Right forelimb (tissue), 1 donor: ENCODE measurements at places on chromosomes 1 and 21.

DNA sequence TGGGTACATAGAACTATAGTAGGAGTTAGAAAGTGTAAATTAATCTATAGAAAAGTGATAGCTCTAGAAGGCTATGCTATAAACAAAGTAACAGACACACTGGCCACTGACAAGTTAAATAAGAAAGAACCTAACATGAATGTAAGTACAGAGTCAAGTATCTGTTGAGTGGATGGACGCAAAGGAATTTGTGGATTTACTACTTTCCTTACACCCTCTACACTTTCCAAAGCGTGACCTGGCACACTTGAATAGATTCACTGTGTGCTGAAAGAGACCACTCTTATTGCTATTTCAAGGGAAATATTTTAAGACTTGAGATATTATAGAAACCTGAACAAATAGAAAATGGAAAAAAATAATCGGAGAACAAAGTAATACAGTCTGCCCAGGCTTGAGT lies 142.8 kb upstream of the SAMSN1 start:
- no peak for DNase-seq

- no peak for DNase-seq
Observed at GRCh38 chr1:32666901-32667566, 16.0 kb downstream of the RBBP4 start.

GRCh38 chr21:44957901-44958451 lies 18.1 kb downstream of the SLX9 start:
- peak; percentile 59 for DNase-seq

DNA sequence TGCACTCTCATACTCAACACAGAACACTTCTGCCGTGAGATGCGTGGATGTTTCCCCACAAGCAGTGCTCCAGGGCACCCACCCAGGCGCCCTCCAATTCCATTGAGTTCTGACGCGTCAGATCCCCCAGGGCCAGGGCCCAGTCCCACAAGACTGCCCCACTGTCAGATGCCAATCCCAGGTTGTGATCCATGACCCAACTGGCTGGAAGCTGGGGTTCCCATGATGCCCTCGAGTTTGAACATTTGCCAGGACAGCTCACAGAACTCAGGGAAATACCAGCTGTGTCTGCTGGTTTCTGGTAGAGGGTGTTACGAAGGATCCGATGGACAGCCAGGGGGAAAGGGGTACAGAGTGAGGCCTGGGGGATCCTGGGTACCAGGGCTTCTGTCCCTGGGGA lies 58.4 kb downstream of the AGPAT3 start:
- DNase-seq = no peak

DNA sequence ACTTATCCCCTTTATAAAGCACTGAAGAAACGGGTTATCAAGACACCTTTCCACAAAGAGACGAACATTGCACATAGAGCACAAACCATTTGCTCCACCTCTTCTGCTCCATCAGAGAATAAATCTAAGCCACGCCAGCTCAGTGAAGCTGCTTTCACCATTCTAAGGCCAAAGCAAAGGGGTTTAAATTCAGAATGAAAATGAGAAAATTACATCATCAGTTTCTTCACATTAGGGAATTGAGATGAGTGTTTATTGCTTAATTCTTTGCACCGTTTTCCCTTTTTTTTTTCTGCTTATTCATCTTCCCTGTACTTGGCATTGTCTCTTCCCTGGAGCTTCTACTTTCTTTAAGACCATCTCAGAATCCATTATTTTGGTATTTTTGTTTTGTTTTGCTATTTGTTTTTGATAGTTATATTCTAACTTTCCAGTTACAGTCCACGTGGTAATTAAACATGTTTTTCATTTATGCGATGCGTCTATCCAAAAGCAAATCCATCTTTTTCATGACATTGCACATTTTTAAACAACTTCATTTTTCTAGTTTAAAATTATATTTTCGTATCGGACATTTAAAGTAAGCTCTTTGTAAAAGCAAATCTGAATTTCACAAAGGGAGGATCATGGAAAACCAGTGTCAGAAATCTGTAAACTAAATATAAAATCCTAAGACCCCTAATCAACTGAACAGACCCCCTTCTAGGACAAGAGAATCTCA lies 1.9 kb upstream of the OR2T34 start:
- no peak for DNase-seq

DNA sequence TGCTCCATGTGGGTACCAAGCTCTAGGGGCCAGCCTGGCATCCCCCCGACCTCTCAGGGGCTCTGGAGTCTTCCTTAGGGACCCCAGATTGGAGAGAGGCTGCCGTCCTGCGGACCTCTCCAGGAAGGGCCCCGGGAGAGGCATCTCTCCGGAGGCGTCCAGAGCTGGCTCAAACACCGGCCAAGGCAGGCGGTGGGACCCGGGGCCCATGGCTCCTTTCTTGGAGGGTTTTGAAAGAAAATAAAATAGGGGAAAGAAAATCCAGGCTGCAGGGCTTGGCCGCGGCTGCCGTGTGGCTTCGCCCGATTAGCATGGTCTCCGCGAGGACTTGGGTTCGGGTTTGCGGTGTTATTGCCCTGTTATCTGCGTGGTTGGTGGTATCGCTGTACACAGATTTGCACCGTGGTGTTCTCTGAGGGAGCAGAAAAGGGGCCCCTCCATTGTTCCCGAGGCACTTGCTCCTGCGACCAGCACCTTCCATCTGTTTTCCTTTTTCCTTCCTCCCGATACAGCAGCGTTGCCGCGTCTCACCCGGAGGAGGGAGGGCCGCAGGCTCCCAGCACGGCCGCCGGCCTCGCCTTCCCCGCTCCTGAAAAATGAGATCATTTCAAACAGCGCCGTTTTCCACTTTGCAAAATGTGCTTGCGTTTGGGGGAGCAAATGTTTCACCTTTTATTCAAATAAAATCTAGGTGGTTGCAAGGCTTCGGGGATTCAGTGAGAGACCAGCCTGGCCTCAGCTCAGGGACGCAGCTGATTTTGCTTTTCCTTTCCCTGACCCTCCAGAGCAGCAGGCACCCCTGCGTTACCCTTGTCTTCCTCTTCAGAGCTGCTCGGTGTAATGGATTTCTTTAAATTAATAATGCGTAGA lies 86.3 kb downstream of the PRDM16 start:
- DNase-seq = no peak

DNA sequence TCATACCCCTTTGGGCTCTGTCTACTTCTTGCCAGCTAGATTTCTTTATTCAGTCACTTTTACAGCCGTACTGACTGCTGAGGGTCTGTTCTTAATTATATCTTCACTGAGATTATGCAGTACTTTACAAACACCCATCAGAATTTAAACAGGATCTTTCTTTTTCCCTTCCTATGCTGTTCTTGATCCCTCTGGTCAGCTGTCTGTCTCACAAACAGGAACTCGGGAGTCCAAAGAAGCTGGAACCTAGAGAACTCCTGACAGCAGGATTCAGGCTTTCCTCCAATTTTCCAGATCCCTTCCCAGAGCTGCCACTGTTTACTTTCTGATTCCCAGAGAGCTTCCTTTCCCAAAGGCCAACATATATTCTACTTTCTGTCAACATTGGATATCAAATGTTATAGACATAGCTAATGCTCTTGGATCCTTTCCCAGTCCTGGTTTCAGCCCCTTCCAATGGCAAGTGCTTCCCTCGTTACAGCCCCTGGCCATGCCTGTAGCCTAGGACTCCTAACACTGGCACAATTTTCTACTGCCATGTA lies 59.5 kb downstream of the ATP2B4 start:
- DNase-seq = no peak

DNA sequence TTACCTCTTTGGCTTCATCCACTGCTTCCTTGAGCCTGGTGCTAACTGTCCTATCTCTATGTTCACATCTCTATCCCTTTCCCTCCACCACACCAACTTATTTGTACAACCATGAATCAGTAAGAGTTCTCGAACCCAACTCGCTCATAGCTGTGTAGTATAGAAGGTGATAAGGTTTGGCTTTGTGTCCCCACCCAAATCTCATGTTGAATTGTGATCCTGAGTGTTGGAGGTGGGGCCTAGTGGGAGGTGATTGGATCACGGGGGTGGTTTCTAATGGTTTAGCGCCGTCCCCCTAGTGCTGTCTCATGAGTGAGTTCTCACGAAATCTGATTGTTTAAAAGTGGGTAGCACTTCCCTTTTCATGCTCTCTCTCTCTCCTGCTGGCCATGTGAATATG lies 235.6 kb upstream of the FMN2 start:
- no peak for DNase-seq

GRCh38 chr1:1619917-1620361 lies 4.6 kb downstream of the MIB2 start:
- DNase-seq = no peak

- DNase-seq = no peak
Observed at GRCh38 chr1:228308628-228309325, 97.9 kb downstream of the TRIM11 start.

GRCh38 chr21:15564907-15565306 lies 164.9 kb upstream of the USP25 start:
- DNase-seq = no peak

- no peak for DNase-seq
Observed at GRCh38 chr1:108678706-108679105, 13.4 kb upstream of the PRPF38B start.

- no peak for DNase-seq
Observed at GRCh38 chr1:71828431-71829012, 453.8 kb downstream of the NEGR1 start.

DNA sequence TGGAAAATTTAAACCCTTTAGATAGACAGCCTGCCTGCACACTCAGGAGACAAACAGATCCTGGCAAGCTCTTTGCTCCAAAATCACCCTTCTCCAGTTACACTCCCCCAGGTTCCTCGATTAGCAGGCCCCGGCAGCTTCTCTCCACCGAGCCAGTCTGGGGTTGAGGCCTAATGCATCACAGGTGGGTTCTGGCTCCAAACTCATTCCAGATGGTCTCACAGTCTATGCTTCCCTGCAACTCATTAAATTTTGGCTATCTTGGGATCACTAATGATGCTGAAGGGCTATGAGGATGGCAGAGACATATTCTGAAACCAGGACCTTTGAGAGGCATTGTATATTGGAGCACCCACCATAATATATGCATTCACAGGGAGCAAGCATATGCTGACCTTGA lies 559.8 kb upstream of the USP24 start:
- no peak for DNase-seq
